ENCODE measurements at places on chromosomes 5 and 9. TPM values are rescaled to one million over a fixed set of nuclear protein-coding genes. Genes with fewer than 3 reads are reported as not detected.

DNA sequence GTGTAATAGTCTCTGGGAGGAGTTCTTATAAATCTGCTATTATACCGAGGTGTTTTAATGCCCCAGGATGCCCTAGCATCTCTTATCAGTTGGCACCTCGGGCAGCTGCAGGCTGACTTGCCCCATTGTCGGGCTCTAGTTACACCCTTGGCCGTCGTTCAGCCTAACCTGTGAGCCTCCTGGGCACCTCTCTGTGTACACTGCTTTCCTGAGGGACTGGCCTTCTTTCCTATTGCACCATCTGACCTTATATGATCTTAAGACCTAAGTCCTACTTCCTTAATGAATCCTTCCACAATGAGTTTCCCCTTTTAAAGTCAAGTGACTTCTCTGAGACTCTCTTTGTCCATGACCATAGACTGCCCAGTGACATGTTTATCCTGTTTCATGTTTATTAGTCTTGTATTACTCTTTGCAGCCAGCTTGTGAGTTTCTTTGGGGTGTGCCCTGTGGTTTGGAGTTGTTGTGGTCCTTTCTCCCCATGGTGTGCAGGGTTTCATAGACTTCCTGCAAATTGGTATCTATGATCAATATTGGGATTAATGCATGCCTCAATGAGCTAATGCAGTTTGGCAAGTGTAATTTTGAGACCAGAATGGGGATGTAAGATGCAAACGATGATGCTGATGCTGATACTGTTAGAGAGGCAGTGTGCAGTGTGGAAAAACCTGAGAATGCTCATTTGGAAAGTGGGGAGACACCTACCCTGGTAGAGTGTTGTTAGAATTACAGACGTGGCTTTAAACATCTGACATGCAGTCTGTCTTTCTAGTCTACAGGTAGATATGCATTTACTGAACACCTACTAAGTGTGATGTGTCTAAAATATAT is 4.9 kb downstream of the DAPK1 start:
- peaks cover 29% of the 10 kb centered on the region for H3K4me1 ChIP-seq
- H3K4me3 ChIP-seq = no peak overlapping the region
- no peak overlapping the region for H3K27ac ChIP-seq
- no peak for DNase-seq

- H3K4me1 ChIP-seq = no peaks in the 10 kb centered on the region
- H3K27me3 ChIP-seq = no peaks in the 10 kb centered on the region
- no peak overlapping the region for H3K27ac ChIP-seq
These were observed 40.2 kb upstream of the PHF2 start for GRCh38 chr9:93536167-93536566.

- H3K4me1 ChIP-seq = no peaks in the 10 kb centered on the region
- DNase-seq = no peak
- no peak overlapping the region for H3K4me3 ChIP-seq
- H3K27ac ChIP-seq = no peak overlapping the region
These were observed 484.3 kb downstream of the BNC2 start for GRCh38 chr9:16386007-16386826.

DNA sequence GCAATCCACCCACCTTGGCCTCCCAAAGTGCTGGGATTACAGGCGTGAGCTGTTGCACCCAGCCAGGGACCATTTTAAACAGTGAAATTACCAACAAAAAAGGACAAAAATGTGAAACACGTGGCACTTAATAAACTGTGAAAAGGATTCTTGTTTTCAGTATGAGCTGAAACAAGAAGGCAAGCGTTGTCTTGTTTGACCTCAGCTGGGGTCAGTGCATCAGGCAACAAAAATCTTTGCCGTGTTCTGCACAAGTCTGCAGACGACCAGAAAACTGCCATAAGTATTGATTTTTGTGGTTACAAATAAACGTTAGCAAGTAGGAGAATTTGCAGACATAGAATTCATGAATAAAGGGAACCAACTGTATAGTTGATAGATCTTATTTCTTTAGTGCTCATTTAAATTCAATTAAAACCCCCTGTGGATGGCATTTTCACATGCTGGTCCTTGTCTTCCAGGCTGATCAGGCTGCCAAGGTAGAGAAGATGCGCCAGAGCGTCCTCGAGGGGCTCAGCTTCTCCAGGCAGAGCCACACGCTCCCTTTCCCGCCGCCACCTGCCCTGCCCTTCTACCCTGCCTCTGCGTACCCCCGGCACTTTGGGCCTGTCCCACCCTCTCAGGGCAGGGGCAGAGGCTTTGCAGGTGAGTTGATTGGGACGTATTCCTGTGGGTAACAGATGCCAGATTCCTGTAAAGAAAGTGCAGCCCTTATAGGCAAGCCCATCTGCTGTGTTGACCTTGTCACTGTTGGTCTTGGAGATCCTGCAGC is 18.8 kb upstream of the PHF2 start:
- H3K27ac ChIP-seq = no peak overlapping the region
- no peak for DNase-seq
- H3K4me1 ChIP-seq = no peaks in the 10 kb centered on the region
- H3K4me3 ChIP-seq = no peak overlapping the region
- no peaks in the 10 kb centered on the region for H3K27me3 ChIP-seq

GRCh38 chr5:54206580-54207229 is 103.7 kb downstream of the ARL15 start:
- no peaks in the 10 kb centered on the region for H3K36me3 ChIP-seq
- H3K27ac ChIP-seq = no peak overlapping the region
- no peaks in the 10 kb centered on the region for H3K27me3 ChIP-seq

GRCh38 chr5:40842351-40842750 is 1.2 kb downstream of the CARD6 start:
- no peaks in the 10 kb centered on the region for H3K27me3 ChIP-seq
- no peaks in the 10 kb centered on the region for H3K36me3 ChIP-seq
- H3K27ac ChIP-seq = no peak overlapping the region

PDZD2 gene
- polyA plus RNA-seq = not detected

PCDHGB2 gene
- 0.29 TPM for polyA plus RNA-seq

ERAP2 gene
- 4.0 TPM for polyA plus RNA-seq

SHOC1 gene
- not detected for polyA plus RNA-seq

GPR150 gene
- polyA plus RNA-seq = not detected
